HFFc6 (cell line): ENCODE measurements at places on chromosomes 13 and 19. TPM values are rescaled to one million over a fixed set of nuclear protein-coding genes. Genes with fewer than 3 reads are reported as not detected.

DNA sequence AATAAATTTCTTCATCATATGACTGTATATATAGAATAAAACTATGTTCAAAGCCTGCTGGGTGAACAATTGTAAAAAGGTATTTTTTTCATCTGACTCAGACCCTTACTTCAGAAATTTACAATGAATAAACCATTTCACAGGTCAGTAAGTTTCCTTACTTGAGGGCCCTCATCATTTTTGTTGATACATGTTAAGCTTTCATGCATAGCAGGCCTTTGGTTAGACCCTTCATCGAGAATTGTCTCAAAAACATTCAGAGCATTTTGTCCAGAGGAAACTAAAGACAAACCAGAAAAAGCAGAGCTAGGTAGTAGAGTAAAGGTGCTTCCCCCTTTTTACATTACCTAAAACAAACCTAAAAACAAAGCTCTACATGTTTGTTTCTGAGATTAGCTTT is 46.2 kb downstream of the FNDC3A start:
- H3K36me3 ChIP-seq = peaks cover 47% of the 10 kb centered on the region
- H3K4me1 ChIP-seq = peaks cover 65% of the 10 kb centered on the region
- H3K27me3 ChIP-seq = no peaks in the 10 kb centered on the region
- peak overlapping the region; percentile 35 for H3K4me3 ChIP-seq
- peak overlapping the region; percentile 81 for H3K27ac ChIP-seq

DNA sequence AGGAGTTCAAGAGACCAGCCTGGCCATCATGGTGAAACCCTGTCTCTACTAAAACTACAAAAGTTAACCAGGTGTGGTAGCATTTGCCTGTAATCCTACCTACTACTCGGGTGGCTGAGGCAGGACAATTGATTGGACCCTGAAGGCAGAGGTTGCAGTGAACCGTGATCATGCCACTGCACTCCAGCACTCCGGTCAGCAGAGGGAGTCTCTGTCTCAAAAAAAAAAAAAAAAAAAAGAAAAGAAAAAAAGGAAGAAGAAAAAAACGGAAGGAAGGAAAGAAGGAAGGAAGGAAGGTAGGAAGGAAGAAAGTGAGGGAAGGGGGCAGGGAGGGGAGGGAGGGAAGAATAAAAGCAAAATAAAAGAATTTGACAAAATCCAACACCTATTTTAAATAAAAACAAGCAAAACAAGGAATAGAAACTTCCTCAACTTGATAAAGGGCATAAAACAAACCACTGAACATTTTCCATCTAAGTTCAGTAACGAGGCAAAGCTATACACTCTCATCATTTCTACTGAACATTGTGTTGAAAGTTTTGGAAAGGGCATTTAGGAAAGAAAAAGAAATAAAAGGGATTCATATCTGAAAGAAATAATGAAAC is 411.6 kb upstream of the SLITRK5 start:
- DNase-seq = no peak
- no peaks in the 10 kb centered on the region for H3K36me3 ChIP-seq
- H3K27me3 ChIP-seq = no peaks in the 10 kb centered on the region
- no peak overlapping the region for H3K27ac ChIP-seq

DNA sequence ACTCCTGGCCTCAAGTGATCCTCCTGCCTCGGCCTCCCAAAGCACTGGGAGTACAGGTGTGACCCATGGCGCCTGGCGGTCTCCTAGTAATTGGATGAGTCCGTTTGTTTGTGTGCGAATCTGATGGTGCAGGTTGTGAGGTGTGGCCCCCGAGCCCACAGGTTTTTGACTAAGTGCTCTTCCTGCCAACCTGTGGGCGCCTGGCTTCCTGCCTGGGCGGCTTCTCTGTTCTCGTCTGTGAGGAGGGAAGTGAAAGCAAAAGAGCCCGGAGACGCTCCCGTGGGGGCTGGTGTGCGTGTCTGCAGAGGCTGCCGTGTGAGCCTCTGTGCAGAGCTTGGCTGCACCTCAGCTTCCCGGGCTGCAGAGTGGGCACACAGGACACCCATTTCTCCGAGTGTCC is 10.0 kb downstream of the ARHGAP45 start:
- no peak overlapping the region for H3K27ac ChIP-seq
- peaks cover 6% of the 10 kb centered on the region; the same call in 1 of the 2 replicates for H3K27me3 ChIP-seq
- H3K4me3 ChIP-seq = no peak overlapping the region
- peaks cover 9% of the 10 kb centered on the region for H3K4me1 ChIP-seq
- no peak for DNase-seq

Gene CYP2F1
- total RNA-seq = not detected in 3 replicates

DNA sequence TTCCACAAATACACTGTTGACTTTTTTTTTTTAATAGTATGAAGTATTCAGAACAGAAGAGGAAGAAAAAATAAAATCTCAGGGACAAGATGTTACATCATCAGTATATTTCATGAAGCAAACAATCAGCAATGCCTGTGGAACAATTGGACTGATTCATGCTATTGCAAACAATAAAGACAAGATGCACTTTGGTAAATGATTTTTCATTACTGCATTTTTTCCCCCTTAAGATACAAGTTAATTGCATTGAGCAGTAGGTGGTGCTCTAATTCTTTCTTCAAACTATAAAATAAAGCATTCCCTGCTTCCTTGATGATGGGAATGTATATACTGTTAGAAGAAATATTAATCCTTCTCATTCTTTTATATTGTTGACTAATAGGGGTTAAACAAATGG is 17.1 kb downstream of the UCHL3 start:
- H3K27me3 ChIP-seq = no peaks in the 10 kb centered on the region
- DNase-seq = peak; percentile 61
- no peak overlapping the region for H3K27ac ChIP-seq
- no peak overlapping the region for H3K4me3 ChIP-seq
- H3K4me1 ChIP-seq = peaks cover 35% of the 10 kb centered on the region

DNA sequence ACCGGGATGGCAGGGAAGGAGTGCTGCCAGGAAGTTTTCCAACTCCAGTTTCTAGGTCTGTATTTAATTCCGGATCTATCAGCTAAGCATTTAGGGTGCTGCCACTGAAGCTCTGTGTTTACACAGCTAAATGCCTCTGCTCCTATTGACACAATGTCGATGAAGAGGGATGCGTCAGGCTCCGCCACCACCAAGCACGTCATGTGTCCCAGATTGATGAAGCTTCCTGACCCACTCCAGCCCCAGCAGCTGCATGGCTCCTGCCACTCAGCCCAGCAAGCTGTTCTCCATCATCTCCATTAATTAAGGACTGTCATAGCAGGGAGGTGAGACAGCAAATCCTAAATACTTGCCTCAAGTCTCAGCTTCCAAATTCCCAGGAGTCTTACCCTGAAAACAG is 435.2 kb upstream of the ZNF507 start:
- H3K27me3 ChIP-seq = no peaks in the 10 kb centered on the region; the same call in 1 of the 2 replicates
- no peak overlapping the region for H3K27ac ChIP-seq
- H3K36me3 ChIP-seq = no peaks in the 10 kb centered on the region; the same call in 1 of the 2 replicates
- no peaks in the 10 kb centered on the region for H3K4me1 ChIP-seq
- no peak for DNase-seq

DNA sequence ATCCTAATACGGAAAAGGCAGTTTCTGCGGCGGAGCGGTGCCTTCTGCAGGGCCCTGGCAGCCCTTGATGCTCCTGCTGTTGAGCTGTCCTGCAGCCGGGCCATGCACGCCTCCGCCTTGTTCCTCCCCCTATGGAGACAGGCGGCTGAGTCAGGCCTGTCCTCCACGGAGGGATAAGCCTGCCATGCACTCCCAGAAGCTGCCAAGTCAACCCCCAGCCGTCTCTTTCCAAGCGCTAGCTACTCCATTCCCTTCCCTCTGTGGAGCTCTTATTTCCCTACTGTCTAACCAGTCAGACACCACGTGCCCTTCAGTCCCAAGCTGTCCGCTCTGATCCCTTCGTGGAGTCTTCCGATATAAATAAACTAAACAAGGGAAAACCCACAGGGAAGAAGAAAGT is 197.0 kb downstream of the COL4A1 start:
- H3K4me1 ChIP-seq = peaks cover 63% of the 10 kb centered on the region
- peak overlapping the region; percentile 68 for H3K4me3 ChIP-seq
- peak; percentile 88 for DNase-seq
- H3K36me3 ChIP-seq = no peaks in the 10 kb centered on the region
- peaks cover 3% of the 10 kb centered on the region; the same call in 1 of the 2 replicates for H3K27me3 ChIP-seq
- H3K27ac ChIP-seq = peak overlapping the region; percentile 76

- H3K4me3 ChIP-seq = no peak overlapping the region
- no peak for DNase-seq
- H3K36me3 ChIP-seq = peaks cover 13% of the 10 kb centered on the region; the same call in 1 of the 2 replicates
- H3K4me1 ChIP-seq = no peaks in the 10 kb centered on the region
- H3K27ac ChIP-seq = no peak overlapping the region
These were observed 12.1 kb downstream of the MIR17HG start for GRCh38 chr13:91359631-91360030.

GRCh38 chr19:12126707-12127106 is 13.4 kb downstream of the ZNF20 start:
- H3K4me1 ChIP-seq = no peaks in the 10 kb centered on the region
- H3K4me3 ChIP-seq = no peak overlapping the region
- H3K27ac ChIP-seq = no peak overlapping the region
- no peak for DNase-seq
- H3K36me3 ChIP-seq = peaks cover 27% of the 10 kb centered on the region

GRCh38 chr13:94217370-94217769 is 262.1 kb downstream of the DCT start:
- H3K4me1 ChIP-seq = peaks cover 16% of the 10 kb centered on the region
- H3K27ac ChIP-seq = no peak overlapping the region; the same call in 1 of the 2 replicates
- no peak overlapping the region for H3K4me3 ChIP-seq
